EL (cell line): ENCODE measurements at places on chromosomes 3 and 15.

DNA sequence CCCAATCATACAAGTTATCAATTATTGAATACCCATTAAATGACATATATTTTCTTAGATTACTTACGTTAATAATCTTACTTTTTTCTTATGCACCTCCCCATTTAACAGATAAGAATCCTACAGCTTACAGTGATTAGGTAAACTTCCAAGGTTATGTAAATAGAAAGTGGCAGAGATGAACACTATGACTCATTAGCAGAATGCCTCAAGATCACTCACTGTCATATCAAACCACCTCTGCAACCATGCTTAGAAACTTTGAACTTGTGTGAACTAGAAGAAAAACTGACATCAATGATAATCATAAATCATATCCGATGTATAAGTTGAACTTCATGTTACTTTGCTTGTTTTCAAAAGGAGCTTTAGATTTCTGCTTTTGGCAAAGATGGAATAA is 911.6 kb upstream of the ARPP21 start:
- DNase-seq, result no peak

- DNase-seq, result no peak
These were observed 249.4 kb upstream of the KCNH8 start for GRCh38 chr3:18898911-18899310.

- no peak for DNase-seq
These were observed 69.5 kb downstream of the TPRA1 start for GRCh38 chr3:127520993-127521392.

GRCh38 chr3:175564363-175564762 is 705.2 kb downstream of the NAALADL2 start:
- DNase-seq, result no peak

- DNase-seq, result no peak
These were observed 38.7 kb downstream of the FMN1 start for GRCh38 chr15:33155691-33156420.

- no peak for DNase-seq
These were observed 93.0 kb upstream of the IGSF10 start for GRCh38 chr3:151553888-151554287.

GRCh38 chr15:63035253-63035652 is 7.3 kb upstream of the TPM1 start:
- DNase-seq, result no peak

- no peak for DNase-seq
These were observed 4.4 kb downstream of the SLC26A6 start for GRCh38 chr3:48630833-48631232.

- peak; percentile 51 for DNase-seq
These were observed 66.5 kb upstream of the SH3GL3 start for GRCh38 chr15:83380682-83381081.

DNA sequence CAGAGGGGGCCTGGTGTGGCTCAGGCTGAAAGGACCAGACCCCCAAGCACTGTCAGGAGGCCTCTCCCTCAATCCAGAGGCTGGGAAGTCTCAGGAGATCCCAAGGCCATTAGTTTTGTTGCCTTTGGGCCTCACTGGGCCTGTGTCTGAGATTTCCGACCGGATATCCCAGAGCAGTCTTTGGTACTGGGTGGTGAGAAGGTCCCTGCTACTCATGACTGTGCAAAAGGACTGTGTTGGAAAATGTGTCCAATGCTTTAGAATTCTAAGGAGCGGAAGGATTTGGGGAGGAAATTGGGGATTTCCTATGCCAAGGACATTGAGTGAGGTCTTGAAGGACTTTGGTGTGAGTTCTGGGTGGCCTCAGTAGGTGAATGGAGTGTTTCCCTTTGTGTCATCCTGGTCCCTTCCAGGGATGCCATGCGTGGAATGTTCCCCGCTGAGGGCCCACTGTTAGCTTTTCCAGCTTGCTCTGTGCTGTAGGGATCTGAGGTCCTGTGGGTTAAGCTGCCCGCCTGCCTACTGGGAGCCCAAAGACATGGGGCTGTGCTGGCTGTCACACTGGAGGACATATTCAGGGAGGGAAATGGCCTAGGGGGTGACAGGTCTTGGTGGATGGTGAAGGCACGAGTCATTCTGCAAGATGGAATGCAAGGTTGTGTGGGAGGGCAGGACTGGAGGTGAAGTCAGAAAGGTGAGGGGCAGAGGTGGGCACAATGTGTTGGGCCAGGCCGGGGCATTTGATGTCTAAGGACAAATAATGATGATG is 16.4 kb downstream of the SMAD6 start:
- no peak for DNase-seq

- peak; percentile 83 for DNase-seq
These were observed 1.1 kb downstream of the TMEM158 start for GRCh38 chr3:45224824-45225464.

- no peak for DNase-seq
These were observed 1.7 kb downstream of the VPS39 start for GRCh38 chr15:42206406-42206805.

GRCh38 chr15:92883163-92883875 is 16.8 kb upstream of the CHD2 start:
- DNase-seq, result no peak

DNA sequence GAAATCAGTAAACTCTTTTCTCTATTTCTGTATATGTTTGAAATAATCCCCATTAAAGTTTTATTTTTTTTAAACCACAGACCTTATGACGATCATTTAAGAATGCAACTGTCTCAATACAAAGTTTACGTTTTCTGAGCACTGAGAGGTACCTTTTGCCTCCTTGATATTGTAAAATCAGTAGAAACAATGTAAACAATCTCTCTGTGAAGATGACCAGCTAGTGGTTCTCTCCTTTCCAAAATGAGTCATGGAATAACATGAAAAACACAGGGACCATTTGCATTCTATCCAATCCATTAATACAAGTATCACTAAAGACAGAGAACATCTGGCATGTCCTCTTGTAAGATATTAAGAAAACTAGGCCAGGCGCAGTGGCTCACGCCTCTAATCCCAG is 48.8 kb downstream of the RAD18 start:
- DNase-seq, result no peak

GRCh38 chr3:194749631-194750490 is 64.2 kb downstream of the FAM43A start:
- DNase-seq, result no peak

DNA sequence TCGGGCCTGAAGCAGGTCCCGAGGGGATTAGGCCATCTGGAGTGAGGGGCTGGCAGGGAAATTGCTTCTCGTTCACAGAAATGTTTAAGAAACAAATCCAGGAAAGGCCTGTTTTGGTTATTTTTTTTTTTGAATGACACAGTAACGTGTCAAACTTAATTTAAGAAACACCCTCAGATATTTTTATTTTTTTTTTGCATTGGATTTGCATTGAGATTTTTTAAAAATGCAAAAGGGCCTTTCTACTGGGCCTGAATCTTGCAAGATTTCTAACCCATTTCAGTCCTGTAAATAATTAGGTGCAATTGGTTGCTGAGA is 25.0 kb upstream of the KLF13 start:
- DNase-seq, result no peak

DNA sequence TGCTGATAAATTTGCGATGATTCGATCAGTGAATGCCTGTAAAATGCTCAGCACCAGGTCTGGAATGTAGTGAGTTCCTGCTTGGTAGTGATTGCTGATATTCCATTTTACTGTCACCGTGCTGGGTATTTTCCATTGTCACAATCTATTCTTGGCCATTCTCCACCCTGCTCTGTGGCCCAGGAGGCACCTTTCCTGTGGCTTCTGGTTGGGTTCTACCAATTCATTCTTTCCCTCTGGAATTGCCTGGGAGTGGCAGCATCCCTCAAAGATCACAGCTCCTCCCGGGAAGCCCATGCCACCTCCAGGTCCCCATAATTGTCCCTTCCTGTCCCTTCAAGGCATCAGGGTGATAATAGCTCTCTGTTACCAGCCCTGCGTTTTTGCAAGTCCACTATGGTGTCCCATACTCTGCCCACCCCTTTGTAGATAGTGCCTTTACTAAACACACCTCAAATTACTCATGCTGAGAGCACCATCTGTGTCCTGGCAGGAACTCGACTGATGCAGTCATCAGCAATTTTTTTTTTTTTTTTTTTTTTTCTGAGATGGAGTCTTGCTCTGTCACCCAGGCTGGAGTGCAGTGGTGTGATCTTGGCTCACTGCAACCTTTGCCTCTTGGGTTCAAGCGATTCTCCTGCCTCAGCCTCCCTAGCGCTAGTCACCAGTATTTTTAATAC is 177.8 kb upstream of the PROK2 start:
- peak; percentile 11 for DNase-seq

GRCh38 chr15:40197434-40197833 is 36.6 kb downstream of the BUB1B start:
- DNase-seq, result no peak

- DNase-seq, result no peak
These were observed 198.6 kb upstream of the SLC2A2 start for GRCh38 chr3:171225165-171225564.

DNA sequence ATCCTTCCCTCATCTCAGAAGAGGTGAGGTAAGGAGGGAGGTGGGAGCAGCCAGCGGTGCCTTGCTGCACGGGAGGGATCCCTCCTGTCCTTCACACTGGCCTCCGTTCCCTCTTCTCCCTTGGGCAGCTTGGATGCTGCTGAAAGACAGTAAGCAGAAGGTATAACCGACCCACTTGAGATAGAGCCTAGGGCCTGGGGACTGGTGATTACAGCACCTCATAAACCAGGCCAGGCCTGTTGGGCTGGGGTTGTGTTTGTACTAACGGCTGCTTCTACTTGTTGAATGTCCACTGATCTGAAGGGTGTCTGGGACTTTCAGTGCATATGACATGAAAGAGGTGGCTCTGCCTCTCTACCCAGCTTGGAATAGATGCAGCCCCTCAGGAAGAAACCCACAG is 25.0 kb downstream of the SEMA6D start:
- DNase-seq, result no peak

DNA sequence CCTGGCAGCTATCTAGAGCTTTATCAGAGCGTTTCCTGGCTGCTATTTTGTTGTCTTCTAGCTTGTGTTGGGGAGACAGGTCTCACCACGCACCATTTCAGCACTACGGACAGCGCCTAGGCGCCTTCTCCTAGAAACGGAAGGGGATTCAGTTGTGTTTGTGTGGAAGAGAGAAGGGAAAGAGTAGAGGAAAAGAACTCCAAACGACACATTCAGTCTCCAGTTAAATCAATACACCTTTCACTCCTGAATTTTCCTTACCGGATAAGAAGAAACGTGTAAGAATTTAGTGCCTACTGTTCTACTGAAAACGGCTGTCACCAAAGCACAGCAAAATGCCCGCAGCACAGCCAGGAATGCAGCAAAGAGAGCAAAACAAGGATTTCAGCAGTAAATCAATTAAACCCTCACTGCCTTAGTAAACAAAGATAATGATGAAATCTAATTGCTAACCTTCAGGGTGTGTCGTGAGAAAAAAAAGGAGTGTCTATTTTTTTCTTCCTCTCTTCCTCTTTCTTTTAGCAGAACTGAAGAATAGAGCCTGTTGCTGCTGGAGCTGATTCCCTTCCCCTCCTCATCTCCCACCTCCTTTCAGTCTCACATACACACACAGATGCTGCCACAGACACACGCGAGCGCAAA is 412 bp upstream of the CTXN2 start:
- DNase-seq, result peak; percentile 56

GRCh38 chr3:190076136-190076535 is 44.6 kb downstream of the P3H2 start:
- DNase-seq, result peak; percentile 19

- DNase-seq, result no peak
These were observed 6.3 kb downstream of the EPHB1 start for GRCh38 chr3:134801204-134801958.
